ENCODE measurements at places on chromosomes 16 and 17.
A peak's percentile ranks its signal among the peaks of the same experiment; 100 is the strongest.

DNA sequence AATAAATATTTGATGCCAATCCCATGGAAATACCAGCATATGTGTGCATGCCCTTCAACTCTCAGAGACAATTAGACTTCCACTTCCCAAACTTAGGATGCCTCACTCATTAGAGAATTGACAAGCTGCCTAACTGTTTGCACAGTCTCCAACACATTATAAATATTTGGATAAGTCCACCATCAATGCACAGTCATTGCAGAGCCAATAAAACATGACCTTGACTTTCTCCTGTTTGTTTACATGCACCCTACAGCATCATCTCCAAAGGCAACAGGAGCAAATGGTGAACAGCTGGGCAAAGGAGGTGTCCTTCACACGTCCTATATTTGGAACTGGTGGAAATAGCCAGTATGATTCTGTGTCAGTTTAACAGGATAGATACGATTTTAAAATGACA, 804.4 kb upstream of the RBFOX1 start:
- no peak for DNase-seq

DNA sequence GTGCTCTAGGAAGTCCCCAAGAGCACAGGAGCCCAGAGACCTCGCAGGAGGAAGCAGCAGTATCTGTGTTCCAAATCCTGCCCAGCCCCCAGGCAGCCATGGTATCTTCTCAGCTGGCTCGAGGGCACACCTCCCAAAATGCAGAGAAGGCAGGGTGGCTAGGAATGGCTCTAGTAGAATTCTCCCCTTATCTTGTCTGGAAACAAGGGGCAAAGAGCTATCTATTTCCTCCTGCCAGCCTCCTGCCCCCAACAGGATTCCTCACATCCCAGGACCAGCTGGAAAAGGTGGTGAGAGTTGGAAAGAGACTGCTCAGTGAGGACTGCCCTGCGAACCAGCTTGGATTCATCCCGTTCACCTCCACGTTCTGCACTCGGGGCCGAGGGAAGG, 8.6 kb upstream of the TSPOAP1 start:
- DNase-seq, result peak; percentile 92

DNA sequence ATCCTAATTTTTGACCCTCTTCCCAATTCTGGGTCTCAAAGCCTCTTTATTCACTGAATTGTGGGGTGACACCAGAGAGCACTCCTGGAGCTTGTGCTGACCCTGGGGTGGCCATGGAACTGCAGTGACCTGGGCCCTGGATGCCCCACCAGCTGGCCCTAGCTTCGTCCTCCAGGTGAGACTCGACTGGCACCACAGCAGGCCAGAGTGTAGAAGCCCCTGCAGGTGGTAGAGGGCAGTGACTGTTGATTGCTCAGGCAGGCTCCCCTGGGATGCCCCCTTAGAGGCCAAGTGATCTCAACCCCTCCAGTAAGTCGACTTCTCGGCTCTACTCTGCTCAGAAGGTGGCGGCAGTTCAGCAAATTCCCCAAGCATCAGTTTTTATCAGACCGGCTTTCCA, 6.4 kb downstream of the FA2H start:
- DNase-seq, result no peak

DNA sequence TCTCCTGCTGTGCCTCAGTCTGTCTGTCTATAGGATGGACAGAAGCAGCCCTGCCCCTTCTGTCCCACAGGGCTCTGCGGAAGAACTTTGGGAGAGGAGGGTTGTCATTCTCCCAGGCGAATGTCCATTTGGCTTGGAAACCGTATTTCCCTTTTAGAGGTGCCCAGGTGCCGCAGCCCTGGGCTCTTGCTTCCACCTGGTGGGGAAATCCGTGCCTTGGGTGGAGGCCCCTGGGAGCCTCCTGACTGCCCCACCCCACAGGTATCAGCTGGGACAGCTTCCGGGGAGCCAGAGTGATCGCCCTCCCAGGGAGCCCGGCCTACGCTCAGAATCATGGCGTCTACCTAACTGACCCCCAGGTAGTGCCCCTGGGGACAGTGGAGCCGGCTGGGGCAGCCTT, 12.7 kb downstream of the FCSK start:
- no peak for DNase-seq

DNA sequence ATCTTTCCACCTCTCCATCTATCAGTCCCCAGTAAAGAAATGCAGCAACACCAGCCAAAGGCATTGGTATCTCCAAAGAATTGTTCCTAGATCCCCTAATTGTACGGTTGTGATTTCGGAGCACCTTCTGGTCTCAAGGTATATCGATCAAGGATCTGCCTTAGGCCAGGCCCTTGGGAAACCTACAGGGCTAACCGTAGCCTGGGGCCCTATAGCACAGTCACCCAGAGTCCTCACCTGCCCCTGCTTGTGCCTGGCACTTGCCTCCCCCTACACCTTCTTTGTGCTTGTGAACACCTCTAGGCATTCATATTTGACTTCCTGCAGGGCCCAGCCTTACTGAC, 16.8 kb upstream of the AURKB start:
- no peak for DNase-seq

DNA sequence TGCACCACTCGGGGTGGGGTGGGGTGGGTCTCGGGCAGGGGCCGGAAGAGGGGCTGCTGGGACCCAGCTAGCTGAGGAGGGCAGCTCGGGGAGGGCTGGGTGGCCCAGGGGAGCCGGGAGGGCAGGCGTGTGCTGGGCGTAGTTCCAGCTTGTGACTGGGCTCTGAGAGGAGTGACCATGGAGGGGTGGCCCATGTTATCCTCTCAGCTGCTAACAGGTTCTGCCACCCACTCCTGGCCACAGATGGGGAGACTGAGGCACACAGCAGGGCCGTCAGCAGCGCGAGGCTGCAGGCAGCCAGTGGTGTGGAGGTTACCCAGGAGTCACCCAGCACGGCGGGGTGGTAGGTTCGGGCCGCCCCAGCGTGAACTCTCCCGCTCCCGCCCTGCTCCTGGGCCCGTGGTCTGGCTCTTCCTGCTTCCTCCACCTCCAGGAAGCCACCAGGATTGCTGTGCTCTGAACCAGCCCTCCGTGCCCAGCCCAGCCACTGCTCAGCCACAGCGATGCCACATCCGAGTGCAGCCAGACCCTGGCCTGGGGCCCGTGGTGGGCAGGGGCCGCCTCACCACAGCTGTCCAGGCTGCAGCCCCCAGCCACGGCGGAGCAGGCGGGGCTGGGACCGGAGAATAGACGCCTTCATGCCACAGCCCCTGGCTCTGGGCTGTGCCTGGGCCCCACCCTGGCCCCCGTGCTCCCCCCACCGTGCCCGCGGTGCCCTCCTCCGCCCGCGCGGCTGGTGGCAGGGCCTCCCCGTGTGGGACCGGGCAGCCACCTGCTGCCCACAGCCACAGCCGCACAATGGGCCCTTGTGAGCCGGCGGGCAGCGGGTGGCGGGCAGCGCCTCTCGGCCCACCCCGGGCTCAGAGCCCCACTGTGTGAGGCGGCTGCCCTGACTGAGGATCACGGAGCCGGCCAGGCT, 26.3 kb upstream of the SSTR5 start:
- no peak for DNase-seq

DNA sequence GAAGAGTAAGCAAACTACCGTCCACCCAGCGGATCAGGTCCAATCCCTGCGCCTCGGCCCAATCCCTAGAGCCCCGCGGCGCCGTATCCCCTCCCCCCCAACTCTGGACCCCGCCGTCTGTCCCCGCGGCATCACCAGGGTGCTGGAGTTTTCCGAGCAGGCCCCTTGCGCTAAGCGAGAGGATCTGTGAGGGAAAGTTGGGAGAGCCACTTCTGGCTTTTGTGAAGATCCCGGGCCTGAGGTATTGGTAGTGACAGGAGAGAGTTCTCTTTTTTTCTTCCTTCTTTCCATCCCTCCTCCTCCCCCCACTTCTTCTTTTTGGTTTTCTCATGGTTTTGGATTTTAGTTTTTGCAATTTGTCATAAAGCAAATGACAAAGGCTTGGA, 3.5 kb upstream of the DLX4 start:
- peak; percentile 31 for DNase-seq

GRCh38 chr16:1158456-1159324, 5.8 kb downstream of the CACNA1H start:
- DNase-seq, result no peak

DNA sequence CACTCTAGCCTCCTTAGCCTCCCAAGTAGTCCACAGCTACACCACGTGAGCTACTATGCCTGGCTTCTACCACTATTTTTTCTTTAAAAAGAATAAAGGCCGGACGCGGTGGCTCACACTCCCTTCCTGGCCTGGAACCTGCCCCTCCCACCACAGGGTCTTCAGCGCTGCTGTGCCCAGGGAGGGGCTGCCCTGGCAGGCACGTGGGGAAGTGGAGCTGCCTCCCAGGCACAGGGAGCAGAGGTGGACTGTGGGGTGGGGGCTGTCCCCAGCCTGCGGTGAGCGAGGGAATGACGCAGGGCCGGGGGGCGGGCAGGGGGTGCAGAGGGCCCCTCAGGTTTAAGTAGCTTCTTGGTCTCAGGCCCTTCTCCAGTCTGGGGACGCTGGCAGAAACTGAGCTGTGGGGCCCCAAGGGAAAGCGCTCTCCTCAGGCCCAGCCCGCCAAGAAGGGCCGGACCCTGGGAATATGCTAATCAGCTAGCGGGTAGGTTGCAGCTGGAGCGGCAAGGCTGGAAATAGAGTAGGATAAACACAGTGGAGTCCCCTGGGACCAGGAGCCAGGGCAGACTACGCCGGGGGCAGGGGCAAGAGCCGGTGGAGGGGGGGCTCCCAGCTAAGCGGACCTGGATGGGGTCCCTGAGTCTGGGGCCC, 46.8 kb downstream of the TIMM22 start:
- DNase-seq, result peak; percentile 37

DNA sequence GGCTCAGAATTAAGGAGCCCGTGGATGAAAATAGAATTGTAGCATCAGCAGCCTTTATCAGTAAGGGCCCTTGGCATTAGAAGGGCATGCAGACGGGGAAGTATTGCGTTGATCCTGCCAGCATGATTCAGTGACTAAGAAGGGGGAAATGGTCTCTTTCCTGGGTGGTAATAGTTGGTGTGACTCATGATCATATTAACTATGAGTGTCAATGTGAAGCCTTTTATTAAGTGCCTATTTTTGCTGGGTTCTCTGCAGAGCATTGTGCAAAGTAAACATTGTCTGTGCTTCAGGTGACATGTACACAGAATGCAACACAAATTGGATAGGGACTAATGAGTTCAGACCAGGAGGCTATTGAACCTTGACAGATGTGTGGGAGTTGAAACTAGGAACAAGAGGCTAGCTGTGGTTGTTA, 24.5 kb downstream of the RCVRN start:
- no peak for DNase-seq

GRCh38 chr17:48605409-48605919, 678 bp upstream of the HOXB6 start:
- DNase-seq, result no peak

DNA sequence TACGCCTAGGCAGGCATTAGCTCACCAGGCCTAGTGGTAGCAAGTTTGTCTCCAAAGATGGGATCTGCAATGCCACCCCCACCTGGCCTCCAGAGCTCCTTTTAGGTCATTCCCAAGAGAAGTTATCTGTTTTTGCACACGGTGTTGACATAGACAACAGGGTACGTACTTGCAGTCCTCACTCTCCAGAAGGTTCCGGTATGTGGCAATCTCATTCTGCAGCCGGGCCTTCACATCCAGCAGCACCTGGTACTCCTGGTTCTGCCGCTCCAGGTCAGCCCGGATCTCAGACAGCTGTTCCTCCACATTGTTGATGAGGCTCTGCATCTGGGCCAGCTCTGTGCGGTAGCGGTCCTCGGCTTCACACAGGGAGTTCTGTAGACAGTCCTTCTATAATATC, 9.8 kb upstream of the KRT31 start:
- DNase-seq, result no peak

DNA sequence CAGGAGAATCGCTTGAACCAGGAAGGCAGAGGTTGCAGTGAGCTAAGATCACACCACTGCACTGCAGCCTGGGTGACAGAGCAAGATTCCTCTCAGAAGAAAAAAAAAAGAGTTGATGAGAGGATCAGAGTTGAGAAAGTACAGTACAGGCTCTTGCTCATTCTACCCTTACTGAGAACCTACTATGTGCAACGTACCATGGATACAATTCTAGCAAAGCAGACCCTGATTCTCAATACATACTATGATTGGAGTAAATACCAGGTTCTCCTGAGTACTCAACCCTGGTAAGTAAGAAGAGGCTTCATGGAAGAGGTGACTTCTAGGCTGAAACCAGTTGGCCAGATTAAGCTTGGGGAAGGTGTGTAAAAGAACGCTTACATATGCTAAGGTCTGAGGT, 1.2 kb downstream of the RFFL start:
- DNase-seq, result no peak

- no peak for DNase-seq
These were observed 5.4 kb downstream of the PRSS41 start for GRCh38 chr16:2803545-2804195.

GRCh38 chr17:79781736-79782575, 4.0 kb downstream of the CBX2 start:
- DNase-seq, result peak; percentile 63

- no peak for DNase-seq
These were observed 9.7 kb downstream of the ETV4 start for GRCh38 chr17:43536236-43536992.

GRCh38 chr16:47229053-47230050, 85.6 kb upstream of the NETO2 start:
- peak; percentile 57 for DNase-seq

- no peak for DNase-seq
These were observed 41.9 kb upstream of the ATP2A3 start for GRCh38 chr17:4006165-4006589.

DNA sequence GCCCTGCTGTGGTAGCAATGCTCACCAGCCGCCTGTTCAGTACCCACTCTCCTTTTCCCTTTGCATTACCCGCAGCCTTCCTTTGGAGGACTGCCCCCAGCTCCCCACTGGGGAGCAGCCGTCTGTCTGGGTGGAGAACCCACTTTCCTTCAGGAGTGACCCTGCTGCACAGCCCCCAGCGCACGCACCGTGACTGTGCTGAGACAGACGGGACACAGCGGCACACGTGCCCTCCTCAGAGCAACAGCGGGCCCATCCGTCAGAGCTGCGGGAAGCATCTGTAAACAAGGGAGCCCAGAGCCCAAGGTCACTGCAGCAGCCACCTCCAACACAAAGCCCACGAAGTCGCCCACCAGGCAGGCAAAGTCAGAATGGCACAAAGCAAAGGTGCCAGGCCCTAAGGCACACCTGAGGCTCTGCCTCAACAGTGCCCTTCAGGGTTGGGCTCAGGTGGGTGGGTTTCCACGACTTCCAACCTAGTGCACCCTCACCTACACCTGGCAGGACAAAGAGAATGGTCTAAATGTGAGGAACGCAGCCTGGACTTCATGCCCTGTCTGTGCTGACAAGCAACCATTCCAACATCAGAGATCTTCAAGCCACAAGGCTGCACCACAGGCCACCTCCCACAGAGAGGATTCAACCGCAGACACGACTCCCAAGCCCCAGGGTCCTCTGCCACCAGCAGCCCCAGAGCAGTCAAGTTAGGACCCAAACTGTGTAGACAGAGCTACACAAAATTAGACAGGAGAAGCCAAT, 9.9 kb downstream of the AXIN1 start:
- DNase-seq, result no peak

- no peak for DNase-seq
These were observed 3.8 kb upstream of the NEUROD2 start for GRCh38 chr17:39611401-39612112.

GRCh38 chr17:60639019-60639330, 38.7 kb upstream of the BCAS3 start:
- DNase-seq, result no peak

- no peak for DNase-seq
These were observed 19.2 kb downstream of the FAM234A start for GRCh38 chr16:253833-254232.

- no peak for DNase-seq
These were observed 32.9 kb downstream of the SRCIN1 start for GRCh38 chr17:38572669-38573365.
